H9 (cell line): ENCODE measurements at places on chromosomes 2 and 18.

DNA sequence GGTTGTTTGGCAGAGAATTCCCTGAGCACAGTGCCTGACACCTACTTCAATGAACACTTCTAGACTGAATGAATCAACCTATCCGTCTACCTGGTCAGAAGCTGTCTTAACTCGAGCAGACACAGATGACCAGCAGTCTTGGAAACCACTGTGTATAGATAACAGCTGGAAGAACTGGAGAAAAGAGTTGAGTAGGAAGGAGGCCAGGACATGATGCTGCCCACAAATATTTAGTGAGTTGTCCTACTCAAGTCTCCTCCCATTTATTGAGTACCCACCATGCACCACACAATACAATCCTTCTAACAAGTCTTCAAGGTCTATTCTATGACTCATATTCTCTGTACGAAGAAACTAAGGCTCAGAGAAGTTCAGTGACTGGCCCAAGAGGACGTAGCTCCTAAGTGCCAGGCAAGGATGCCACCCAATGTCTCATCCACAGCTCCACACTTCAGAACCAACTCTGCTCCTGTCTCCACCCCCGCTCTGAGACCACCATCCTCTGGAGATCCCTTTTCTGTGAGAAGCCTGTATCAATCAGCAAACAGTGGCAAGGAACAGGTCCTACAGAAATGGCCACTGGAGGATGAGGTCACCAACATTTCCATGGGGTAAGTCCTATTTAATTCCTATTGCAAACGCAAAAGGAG is 62.2 kb downstream of the GALNT14 start:
- H3K36me3 ChIP-seq, result no peaks in the 10 kb centered on the region
- no peak for DNase-seq
- H3K4me1 ChIP-seq, result peaks cover 12% of the 10 kb centered on the region
- H3K4me3 ChIP-seq, result no peak overlapping the region

GRCh38 chr18:48934723-48935432 is 15.9 kb downstream of the SMAD7 start:
- H3K27ac ChIP-seq, result no peak overlapping the region
- no peak for DNase-seq
- H3K4me1 ChIP-seq, result peaks cover 13% of the 10 kb centered on the region; the same call in 1 of the 2 replicates
- H3K27me3 ChIP-seq, result no peaks in the 10 kb centered on the region
- H3K4me3 ChIP-seq, result no peak overlapping the region

DNA sequence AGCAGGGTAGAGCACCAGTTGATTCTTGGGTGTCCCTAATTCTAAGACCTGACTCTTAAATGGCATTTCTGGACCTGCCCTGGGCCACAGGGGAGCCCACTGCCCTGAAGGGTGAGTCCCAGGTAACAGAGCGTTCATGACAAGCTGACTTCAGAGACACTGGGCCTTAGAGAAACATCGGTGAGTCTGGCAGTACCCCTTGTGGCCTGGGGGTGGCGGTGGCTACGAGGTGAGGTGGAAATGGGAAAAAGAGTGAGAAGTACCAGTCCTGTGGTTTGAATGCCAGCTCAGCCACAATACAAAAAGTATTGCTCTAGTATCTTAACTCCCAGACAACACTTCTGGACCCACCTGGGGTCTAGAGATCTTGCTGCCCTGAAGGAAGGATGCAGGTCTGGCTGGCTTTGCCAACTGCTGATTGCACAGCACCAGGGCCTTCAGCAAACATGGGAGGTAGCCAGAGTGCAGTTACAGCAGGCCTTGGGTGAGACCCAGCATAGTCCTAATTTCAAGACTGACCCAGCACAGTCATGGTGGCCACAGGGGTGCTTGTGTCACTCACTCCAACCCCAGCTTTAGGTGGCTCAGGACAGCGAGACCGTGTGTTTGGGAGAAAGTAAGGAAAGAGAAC is 44.5 kb downstream of the USP34 start:
- H3K27ac ChIP-seq, result no peak overlapping the region
- peaks cover 6% of the 10 kb centered on the region; the same call in 1 of the 2 replicates for H3K4me1 ChIP-seq
- no peaks in the 10 kb centered on the region; the same call in 1 of the 2 replicates for H3K36me3 ChIP-seq
- peak; percentile 83 for DNase-seq

DNA sequence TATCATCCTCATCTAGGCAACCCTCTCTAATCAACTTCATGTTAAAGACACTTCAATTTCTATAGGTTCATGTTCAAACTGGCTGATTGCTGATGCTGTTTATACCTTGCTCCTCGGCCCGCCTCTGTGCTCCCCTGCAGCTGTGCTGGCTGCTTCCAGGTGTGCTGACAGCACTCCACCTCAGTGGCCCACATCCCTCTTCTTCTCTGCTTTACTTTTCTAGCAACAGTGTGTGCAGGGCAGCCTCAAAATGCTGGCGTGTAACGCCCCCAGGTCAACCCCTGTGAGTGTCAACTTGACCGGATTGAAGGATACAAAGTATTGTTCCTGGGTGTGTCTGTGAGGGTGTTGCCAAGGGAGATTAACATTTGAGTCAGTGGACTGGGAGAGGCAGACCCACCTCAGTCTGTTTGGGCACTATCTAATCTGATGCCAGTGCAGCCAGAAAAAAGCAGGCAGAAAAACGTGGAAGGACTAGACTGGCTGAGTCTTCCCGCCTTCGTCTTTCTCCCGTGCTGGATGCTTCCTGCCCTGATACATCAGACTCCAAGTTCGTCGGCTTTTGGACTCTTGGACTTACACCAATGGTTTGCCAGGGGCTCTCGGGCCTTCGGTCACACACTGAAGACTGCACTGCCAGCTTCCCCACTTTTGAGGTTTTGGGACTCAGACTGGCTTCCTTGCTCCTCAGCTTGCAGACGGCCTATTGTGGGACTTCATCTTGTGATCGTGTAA is 94.7 kb downstream of the COL6A3 start:
- H3K4me1 ChIP-seq, result no peaks in the 10 kb centered on the region
- no peaks in the 10 kb centered on the region for H3K36me3 ChIP-seq
- no peak overlapping the region for H3K27ac ChIP-seq

GRCh38 chr2:25115902-25116301 is 52.5 kb downstream of the POMC start:
- no peaks in the 10 kb centered on the region for H3K27me3 ChIP-seq
- H3K36me3 ChIP-seq, result no peaks in the 10 kb centered on the region; the same call in 2 of the 3 replicates

- no peaks in the 10 kb centered on the region for H3K4me1 ChIP-seq
- H3K27me3 ChIP-seq, result no peaks in the 10 kb centered on the region
- no peaks in the 10 kb centered on the region for H3K36me3 ChIP-seq
- no peak overlapping the region for H3K4me3 ChIP-seq
Observed at GRCh38 chr2:30450025-30450424, 3.0 kb downstream of the LCLAT1 start.

DNA sequence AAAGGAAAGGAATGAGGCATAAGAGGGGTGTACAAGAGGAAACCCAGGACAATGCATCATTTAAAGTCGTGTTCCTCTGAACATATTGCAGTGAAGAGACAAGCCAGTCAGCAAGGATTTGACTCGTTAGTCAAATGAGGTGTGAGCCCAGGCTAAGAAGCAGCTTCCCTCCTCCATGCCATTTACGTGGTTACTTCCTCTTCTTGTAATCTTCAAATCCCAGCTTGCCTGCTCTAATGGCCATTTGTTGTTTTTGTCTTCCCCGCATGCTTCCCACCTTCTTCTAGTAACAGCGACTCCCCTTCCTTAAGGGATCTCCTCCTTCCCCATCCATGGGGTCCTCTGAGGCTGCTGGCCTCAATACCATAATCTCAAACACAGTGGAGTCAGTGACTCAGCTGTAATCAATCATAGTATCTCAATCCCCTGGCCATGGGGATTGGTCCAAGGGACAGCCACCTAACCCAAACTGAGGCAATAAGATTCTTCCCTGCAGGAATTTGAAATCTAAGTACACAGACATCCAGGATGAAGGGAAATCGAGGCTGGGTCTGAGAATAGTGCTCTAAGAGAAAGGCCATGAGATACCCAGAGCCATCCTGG is 37.6 kb downstream of the SLC14A1 start:
- H3K27ac ChIP-seq, result no peak overlapping the region
- H3K4me1 ChIP-seq, result peaks cover 20% of the 10 kb centered on the region; the same call in 1 of the 2 replicates
- H3K36me3 ChIP-seq, result peaks cover 5% of the 10 kb centered on the region
- H3K27me3 ChIP-seq, result no peaks in the 10 kb centered on the region
- no peak for DNase-seq
- H3K4me3 ChIP-seq, result no peak overlapping the region

GRCh38 chr2:237527233-237527632 is 39.1 kb upstream of the PRLH start:
- H3K27me3 ChIP-seq, result no peaks in the 10 kb centered on the region
- H3K4me1 ChIP-seq, result no peaks in the 10 kb centered on the region
- DNase-seq, result no peak
- no peak overlapping the region for H3K27ac ChIP-seq

DNA sequence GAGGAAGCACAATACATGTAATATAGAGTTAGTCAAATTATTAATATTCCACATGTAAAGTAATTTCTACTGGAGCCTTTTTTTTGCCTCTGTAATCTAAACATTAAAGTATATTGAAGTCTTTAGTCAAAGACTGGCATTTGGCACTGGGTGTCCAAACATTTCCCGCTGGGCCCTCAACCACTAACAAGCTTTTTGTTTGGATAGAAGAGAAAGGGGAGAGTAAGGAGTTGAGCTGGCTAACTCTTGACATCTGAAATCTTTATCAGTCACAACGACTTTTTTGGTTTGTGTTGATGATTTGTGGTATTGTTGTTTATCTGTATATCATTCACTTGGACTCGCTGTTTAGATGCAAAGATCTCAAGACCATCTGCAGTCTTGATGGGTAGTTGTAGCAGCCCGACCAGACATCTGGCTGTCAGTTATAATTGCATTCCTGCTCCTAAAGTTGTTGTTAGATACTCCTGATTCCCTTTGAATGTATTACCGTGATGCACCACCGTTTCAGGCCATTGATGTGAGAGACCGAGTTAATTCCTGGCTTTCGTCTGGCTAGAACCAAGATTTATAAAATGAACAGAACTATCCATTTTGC is 379.6 kb downstream of the MTX2 start:
- no peak for DNase-seq
- H3K4me1 ChIP-seq, result peaks cover 12% of the 10 kb centered on the region; the same call in 1 of the 2 replicates
- no peak overlapping the region for H3K27ac ChIP-seq
- H3K36me3 ChIP-seq, result no peaks in the 10 kb centered on the region

GRCh38 chr18:62664414-62664813 is 50.9 kb upstream of the PHLPP1 start:
- no peaks in the 10 kb centered on the region for H3K27me3 ChIP-seq
- no peaks in the 10 kb centered on the region for H3K4me1 ChIP-seq
- H3K4me3 ChIP-seq, result no peak overlapping the region
- no peak overlapping the region for H3K27ac ChIP-seq
- no peak for DNase-seq

DNA sequence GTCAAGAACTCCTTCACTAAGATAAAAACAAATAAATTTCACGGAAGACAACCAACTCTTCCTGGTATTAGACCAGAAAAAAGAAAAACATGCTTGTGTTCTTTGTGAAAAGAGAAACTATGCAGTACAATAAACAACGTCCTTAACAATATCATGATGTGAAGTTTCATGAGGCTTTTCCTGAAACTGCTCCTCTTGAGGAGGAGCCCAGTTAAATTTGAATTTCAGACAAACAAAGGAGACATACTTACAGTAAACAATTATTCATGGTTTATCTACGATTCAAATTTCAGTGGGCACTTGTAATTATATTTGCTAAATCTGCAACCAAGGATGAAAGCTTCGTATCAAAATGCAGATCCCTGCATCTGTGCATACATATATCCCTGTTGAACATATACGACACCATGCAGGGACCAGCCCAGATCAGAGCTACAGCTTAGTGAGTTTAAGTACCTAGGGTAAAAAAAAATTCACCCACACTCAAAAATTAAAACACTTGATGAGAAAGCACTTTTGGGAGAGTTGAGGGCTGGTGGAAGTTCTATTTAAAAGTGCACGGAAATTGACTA is 24.8 kb upstream of the SLC9A2 start:
- no peak overlapping the region for H3K4me3 ChIP-seq
- H3K27me3 ChIP-seq, result no peaks in the 10 kb centered on the region
- no peak for DNase-seq
- no peaks in the 10 kb centered on the region for H3K4me1 ChIP-seq

- no peak for DNase-seq
- H3K36me3 ChIP-seq, result no peaks in the 10 kb centered on the region
- no peaks in the 10 kb centered on the region for H3K27me3 ChIP-seq
- no peak overlapping the region for H3K4me3 ChIP-seq
Observed at GRCh38 chr18:59515147-59515546, 156.1 kb upstream of the LMAN1 start.

DNA sequence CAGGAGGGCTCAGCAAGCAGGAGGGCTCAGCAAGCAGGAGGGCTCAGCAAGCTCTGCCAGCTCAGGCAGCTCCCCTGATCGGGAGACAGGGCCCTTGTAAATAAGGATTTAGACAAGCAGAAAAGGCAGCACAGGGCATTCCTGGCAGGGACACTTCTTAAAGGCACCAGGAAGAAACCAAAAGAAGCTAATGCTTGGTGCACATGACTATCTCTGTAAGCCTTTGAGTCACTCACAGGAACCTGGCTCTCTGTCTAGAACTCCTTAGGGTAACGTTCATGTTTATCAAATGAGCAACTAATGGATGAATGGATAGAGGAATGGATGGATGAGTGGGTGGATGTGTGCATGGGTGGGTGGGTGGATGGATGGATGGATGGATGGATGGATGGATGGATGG is 28.4 kb downstream of the TMEM37 start:
- no peak overlapping the region for H3K27ac ChIP-seq
- no peaks in the 10 kb centered on the region for H3K36me3 ChIP-seq
- H3K4me3 ChIP-seq, result no peak overlapping the region
- DNase-seq, result no peak

DNA sequence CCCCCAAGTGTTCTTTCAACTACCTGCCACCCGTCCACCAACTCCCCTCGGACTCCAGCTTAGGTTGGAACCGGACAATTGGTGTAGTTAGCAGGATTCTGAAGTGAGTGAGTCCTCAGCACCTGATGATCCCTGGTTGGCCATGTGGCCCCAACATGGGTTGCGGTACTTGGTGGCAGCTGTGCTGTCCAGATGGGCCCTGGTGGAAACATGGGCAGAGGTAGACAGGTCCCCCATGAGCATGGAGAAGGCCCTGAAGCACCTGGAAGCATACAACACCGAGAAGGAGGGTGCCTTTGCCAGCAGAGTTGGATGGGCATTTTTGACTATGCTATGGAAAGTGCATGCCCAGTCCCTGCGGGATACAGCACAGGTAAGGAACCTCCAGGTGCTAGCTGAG is 11.0 kb upstream of the C2orf42 start:
- no peaks in the 10 kb centered on the region for H3K36me3 ChIP-seq
- H3K4me1 ChIP-seq, result no peaks in the 10 kb centered on the region
- no peak overlapping the region for H3K4me3 ChIP-seq
- H3K27ac ChIP-seq, result no peak overlapping the region
- DNase-seq, result no peak
- H3K27me3 ChIP-seq, result no peaks in the 10 kb centered on the region

GRCh38 chr2:120828829-120829632 is 93.4 kb downstream of the GLI2 start:
- H3K4me1 ChIP-seq, result peaks cover 10% of the 10 kb centered on the region; the same call in 1 of the 2 replicates
- no peak overlapping the region for H3K4me3 ChIP-seq
- DNase-seq, result no peak
- no peaks in the 10 kb centered on the region for H3K27me3 ChIP-seq
- peaks cover 2% of the 10 kb centered on the region; the same call in 1 of the 3 replicates for H3K36me3 ChIP-seq
- no peak overlapping the region for H3K27ac ChIP-seq
